ENCODE measurements at places on chromosomes 7 and 10. TPM values are rescaled to one million over a fixed set of nuclear protein-coding genes. Genes with fewer than 3 reads are reported as not detected.

DNA sequence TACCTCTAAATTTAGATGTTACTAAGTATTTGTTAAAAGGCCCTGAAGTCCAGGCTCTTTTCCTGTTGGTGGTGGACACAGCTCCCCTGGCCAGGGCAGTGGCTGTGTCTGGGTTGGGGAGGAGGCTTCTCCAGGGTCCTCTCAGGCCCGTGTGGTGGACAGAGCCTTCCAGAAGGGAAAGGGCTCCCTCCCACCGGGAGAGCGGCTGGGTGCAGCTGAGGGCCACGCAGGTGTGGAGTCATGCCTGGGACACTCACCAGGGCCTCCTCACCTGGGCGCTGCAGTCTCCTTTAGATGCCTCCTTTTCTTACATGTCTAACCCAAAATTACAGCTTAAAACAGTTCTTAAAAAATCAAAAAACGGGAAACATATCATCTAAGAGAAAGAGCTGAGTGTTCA, 128.2 kb upstream of the TCERG1L start:
- no peak for DNase-seq
- H3K27me3 ChIP-seq = no peaks in the 10 kb centered on the region
- no peaks in the 10 kb centered on the region for H3K4me1 ChIP-seq
- no peak overlapping the region for H3K27ac ChIP-seq

DNA sequence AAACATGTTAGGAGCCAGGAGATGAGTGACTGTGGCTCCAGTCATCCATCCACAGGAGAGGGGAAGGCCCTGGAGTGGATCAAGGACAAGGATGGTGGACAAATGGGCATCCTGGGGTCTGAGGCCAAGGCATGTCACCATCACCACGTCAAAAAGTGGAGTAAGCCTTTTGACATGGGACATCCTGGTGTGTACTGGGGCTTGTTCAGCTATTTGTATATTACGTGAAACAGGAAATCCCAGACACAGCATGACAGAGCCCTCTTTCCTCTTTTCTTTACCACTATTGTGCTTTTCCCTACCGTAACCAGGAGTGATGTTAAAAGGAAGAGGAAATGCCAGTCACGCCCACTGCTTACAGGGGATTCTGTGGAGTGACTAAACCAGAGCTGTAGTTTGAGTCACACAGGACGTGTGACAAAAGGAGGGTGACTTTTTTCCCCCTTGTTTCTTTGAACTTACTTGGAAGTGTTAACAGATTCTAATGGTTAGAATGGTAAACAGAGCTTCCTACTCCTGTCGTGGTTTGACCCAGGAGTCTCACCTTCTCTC, 15.4 kb downstream of the ACSL5 start:
- DNase-seq = peak; percentile 17
- H3K4me1 ChIP-seq = no peaks in the 10 kb centered on the region
- no peaks in the 10 kb centered on the region for H3K27me3 ChIP-seq
- no peak overlapping the region for H3K4me3 ChIP-seq
- H3K27ac ChIP-seq = no peak overlapping the region

DNA sequence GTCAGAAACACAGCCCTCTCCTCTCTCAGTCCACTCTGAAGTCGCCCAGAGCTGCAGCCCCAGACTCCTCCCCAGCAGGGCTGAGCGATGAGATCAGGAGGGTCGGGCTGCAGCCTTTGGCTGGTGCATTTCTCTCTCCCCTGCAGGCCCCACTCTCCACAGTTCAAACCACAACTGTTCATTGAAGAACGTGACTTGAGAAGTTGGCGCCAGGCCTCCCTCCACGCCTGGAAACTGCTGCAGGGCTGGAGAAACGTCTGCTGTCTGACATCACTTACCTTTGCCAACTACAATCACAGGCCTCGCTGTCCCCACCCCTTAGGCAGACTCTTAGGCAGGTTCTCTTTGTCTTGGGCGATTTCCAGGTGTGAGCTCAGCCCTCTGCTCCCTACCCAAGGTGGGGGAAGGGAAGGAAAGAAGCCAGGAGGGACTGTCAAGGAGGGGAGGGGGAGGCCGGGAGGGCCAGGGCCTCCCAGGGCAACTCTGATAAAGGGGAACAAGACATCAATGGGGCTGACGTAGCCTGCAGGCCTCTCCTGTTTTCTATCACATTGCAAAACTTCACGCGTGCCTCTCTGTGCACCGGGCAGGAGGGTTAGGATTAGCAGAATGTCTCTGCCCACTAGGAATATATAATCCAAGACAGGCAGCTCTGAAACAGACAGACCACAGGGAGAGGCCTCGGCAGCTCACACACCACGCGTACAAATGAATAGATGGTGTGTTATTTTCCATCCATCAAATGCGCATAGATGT, 32.7 kb downstream of the CALML5 start:
- H3K4me3 ChIP-seq = peak overlapping the region; percentile 18
- no peaks in the 10 kb centered on the region for H3K27me3 ChIP-seq
- DNase-seq = peak; percentile 76
- H3K4me1 ChIP-seq = peaks cover 33% of the 10 kb centered on the region

DNA sequence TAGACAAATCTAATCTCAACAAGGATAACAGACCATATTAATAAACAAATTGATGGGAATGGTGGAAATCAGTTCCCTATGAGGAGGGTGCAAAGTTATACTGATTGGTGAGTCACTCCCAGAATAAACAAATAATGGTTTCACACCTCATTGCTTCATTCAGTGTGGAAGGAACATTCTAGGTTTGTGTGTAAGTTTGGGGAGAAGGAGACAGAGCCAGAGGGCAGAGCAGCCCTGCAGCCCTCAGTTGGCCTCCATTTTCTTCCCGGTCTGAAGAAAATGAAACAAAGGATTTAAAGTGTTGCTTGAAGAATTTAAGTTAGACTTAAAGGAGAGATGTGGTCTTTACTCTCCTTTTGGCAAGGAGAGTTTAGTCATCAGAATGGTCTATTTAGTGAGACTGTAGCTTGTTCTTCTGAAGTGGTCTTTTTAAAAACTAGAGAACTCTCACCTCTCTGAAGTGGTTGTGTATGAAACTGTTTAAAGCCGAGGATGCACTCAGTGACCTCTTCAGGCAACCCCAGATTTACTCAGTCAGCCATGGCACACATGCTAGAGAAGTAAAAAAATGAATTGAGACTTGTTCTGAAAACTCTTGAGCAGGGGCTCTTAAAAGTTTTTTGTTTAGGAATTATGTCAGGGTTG, 27.2 kb downstream of the IKZF1 start:
- H3K4me1 ChIP-seq = no peaks in the 10 kb centered on the region
- H3K4me3 ChIP-seq = no peak overlapping the region
- H3K27ac ChIP-seq = no peak overlapping the region

DNA sequence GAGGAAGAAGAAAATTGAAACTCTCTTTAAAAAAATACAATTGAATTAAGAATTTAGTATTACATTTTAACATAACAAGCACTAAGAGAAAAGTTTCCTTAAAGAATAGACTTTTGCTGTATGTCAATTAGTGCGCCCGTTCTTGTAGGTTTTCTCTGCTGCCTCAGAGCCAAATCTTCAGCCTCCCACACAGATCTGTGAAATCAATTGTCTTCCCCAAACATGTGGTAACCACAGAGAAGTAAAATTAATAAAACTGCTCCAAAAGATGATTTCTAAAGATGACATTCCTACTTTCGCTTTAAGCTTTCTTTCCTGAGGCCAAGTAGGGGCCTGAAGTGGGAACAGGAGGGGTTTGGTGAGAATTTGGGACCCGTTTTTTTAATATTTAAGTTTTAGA, 113.2 kb upstream of the ADO start:
- no peaks in the 10 kb centered on the region for H3K4me1 ChIP-seq
- no peaks in the 10 kb centered on the region for H3K27me3 ChIP-seq

The PLXDC2 gene
- 11.4 TPM for total RNA-seq

DNA sequence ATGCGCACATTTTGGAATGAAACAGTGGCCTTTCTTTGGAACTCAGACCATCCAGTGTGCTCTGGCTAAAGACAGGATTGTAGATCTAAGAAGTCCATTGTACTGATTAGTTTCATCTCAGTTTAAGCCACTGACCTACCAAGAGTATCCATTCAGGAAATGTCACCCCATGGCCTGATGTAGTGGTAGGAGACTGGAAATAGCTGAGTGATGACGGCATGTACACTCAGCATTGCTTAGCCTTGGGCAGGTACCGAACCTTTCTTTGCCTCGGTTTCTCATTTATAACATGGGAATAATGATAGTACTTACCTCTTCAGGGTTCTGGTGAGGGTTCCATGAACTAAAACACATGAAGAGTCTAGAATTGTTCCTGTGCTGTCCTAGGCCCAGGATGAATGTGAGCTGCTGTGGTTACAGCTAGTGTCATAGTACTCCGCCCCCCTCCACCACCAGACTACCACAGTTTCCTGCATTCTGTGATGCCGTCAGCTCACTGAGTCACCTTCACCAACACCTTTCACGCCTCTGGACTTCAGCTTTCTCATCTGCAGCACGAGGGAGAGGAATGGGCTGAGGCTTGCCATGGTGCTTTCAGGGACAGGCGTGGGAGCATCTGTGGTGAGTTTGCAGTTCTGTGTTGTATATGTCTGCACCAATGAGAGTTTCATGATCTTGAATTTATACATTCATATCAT, 484.0 kb upstream of the GALNT17 start:
- H3K4me1 ChIP-seq = no peaks in the 10 kb centered on the region
- no peak for DNase-seq
- H3K27ac ChIP-seq = no peak overlapping the region
- no peak overlapping the region for H3K4me3 ChIP-seq

- H3K36me3 ChIP-seq = no peaks in the 10 kb centered on the region
- no peaks in the 10 kb centered on the region for H3K27me3 ChIP-seq
- no peak overlapping the region for H3K27ac ChIP-seq
- no peak overlapping the region for H3K4me3 ChIP-seq
These were observed 483.9 kb downstream of the GRM8 start for GRCh38 chr7:126768836-126769235.

GRCh38 chr7:130721486-130722277, 12.3 kb downstream of the KLF14 start:
- no peaks in the 10 kb centered on the region for H3K27me3 ChIP-seq
- H3K27ac ChIP-seq = peak overlapping the region; percentile 18
- peak; percentile 86 for DNase-seq
- peaks cover 15% of the 10 kb centered on the region for H3K4me1 ChIP-seq
- H3K36me3 ChIP-seq = no peaks in the 10 kb centered on the region
- no peak overlapping the region for H3K4me3 ChIP-seq

The CRPPA gene
- total RNA-seq = 9.3 TPM

DNA sequence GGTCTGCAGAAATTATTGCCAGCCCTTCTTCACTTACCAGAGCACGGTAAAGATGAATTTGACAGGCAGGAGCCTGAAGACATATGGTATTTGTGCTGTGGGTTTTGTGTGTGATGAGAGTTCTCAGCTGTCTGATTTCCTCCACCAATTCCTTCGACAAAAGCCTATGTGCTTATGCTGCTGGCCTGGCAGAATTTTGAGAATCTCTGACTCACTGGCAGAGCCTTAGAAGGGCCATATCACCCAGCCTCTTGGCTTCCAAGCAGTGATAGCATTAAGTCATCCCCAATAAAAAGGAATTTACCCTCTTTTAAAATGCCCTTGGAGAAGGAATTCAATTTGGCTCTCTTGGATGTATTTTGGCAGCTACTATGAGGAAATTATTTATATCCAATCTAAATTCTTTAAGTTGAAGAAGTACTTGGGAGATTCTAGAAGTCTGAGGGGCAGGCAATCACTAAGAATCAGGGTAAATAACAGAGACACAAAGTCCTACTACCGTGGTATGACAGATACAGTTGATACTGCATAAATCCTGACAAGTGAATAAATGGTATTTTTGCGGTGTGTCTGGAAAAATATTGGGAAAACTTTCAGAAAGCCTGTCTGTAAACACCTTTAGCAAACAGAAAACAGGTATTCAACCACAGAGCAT, 68.6 kb upstream of the EFCAB10 start:
- no peaks in the 10 kb centered on the region for H3K27me3 ChIP-seq
- no peak overlapping the region for H3K4me3 ChIP-seq
- peaks cover 4% of the 10 kb centered on the region for H3K4me1 ChIP-seq
- no peaks in the 10 kb centered on the region for H3K36me3 ChIP-seq

- no peaks in the 10 kb centered on the region for H3K36me3 ChIP-seq
- DNase-seq = no peak
- no peaks in the 10 kb centered on the region for H3K27me3 ChIP-seq
- H3K27ac ChIP-seq = no peak overlapping the region
These were observed 40.0 kb upstream of the ZNF365 start for GRCh38 chr10:62333988-62334682.

The TSPAN12 gene
- 123 TPM for total RNA-seq

GRCh38 chr10:123147635-123148413, at the start of gene HMX2:
Gene HMX2, plus strand, starts transcription at chr10:123148136. Its CDS starts 243 bp downstream, at chr10:123148379.
- DNase-seq = no peak
- no peak within 1 kb of the TSS for H3K4me3 ChIP-seq
- H3K36me3 ChIP-seq = no peaks in the 10 kb centered on the region
- H3K4me1 ChIP-seq = no peaks in the 10 kb centered on the region

GRCh38 chr7:151240536-151240935, 8.0 kb downstream of the SMARCD3 start:
- H3K4me3 ChIP-seq = no peak overlapping the region
- peaks cover 82% of the 10 kb centered on the region for H3K36me3 ChIP-seq
- peaks cover 9% of the 10 kb centered on the region for H3K4me1 ChIP-seq

DNA sequence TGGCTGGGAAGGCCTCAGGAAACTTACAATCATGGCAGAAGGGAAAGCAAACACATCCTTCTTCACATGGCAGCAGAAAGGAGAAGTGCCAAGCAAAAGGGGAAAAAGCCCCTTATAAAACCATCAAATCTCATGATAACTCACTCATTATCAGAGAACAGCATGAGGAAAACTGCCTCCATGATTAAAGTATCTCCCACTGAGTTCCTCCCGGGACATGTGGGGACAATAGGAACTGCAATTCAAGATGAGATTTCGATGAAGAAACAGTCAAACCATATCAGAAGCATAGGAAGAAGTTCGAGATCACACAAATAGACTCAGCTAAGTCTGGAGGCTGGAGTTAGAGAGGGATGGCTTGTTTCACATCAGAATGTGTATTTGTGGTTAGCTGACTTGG, 869.4 kb upstream of the PHF14 start:
- H3K4me1 ChIP-seq = no peaks in the 10 kb centered on the region
- no peak overlapping the region for H3K27ac ChIP-seq
- no peaks in the 10 kb centered on the region for H3K27me3 ChIP-seq
- DNase-seq = no peak
- no peak overlapping the region for H3K4me3 ChIP-seq

- H3K4me3 ChIP-seq = no peak overlapping the region
- H3K27me3 ChIP-seq = no peaks in the 10 kb centered on the region
- no peak for DNase-seq
- H3K4me1 ChIP-seq = no peaks in the 10 kb centered on the region
These were observed 40.0 kb downstream of the MYL10 start for GRCh38 chr7:101589052-101589451.

All from SJCRH30 (cell line).